ENCODE measurements at places on chromosomes 16 and 17. TPM values are rescaled to one million over a fixed set of nuclear protein-coding genes. Genes with fewer than 3 reads are reported as not detected.
A peak's percentile ranks its signal among the peaks of the same experiment; 100 is the strongest.

- H3K27ac ChIP-seq = peak within 1 kb of the TSS; percentile 59
- H3K36me3 ChIP-seq = peaks cover 67% of the 10 kb centered on the region
- peaks cover 22% of the 10 kb centered on the region for H3K4me1 ChIP-seq
- peak within 1 kb of the TSS; percentile 86 for H3K4me3 ChIP-seq
Observed at GRCh38 chr16:67872631-67873434, at the start of gene EDC4. Gene EDC4 (plus strand): TSS chr16:67873052. CDS start chr16:67873262, 210 bp downstream.

DNA sequence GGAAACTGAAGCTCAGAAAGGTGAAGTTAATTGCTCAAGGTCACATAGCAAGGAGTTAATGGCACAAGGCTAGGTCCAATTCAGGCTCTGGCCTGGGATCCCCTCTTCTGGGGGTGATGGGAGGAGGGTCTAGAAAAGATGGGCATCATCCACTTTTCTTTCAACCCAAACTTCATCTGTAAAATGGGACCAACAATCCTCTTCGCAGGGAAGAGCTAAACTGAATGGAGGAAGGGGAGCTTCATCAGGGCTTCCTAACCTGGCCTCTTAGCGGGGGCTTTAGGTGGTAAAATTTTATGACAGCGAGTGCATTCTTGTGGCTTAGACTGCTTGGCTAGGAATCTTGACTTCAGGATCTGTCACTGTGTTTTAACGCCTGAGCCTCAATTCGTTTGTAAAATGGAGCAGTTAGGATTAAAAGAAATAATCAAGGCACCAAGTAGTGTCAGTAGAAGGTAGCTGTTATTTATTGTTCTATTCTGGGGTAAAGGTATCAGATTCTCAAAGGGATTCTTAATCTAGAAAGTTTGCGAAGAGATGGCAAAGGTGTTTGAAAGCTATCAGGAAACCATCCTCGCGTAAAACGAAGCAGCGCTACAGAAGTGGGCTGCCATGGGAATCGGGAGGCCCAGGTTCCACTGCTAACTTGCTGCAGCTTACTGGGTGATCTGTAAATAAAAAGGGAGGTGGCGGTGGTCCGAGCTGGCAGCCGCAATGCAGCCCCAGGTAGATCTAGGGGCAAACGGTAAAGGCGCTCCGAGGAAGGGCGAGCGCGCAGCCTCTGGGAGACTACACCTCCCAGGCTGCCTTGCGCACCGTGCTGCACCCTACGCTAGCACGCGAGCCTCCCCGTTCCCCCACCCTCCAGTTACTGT lies 1.5 kb upstream of the SRCAP start:
- peak overlapping the region; percentile 100 for H3K27ac ChIP-seq
- no peaks in the 10 kb centered on the region for H3K27me3 ChIP-seq
- H3K4me1 ChIP-seq = peaks cover 11% of the 10 kb centered on the region
- DNase-seq = no peak
- H3K4me3 ChIP-seq = peak overlapping the region; percentile 79
- H3K36me3 ChIP-seq = peaks cover 26% of the 10 kb centered on the region

- no peak for DNase-seq
- H3K27me3 ChIP-seq = no peaks in the 10 kb centered on the region
- H3K4me1 ChIP-seq = no peaks in the 10 kb centered on the region
- H3K4me3 ChIP-seq = no peak overlapping the region
Observed at GRCh38 chr16:12828206-12828605, 24.5 kb upstream of the CPPED1 start.

- H3K36me3 ChIP-seq = no peaks in the 10 kb centered on the region
- H3K27ac ChIP-seq = no peak overlapping the region
- no peaks in the 10 kb centered on the region for H3K27me3 ChIP-seq
- no peak for DNase-seq
Observed at GRCh38 chr16:29736764-29737163, 9.0 kb downstream of the C16orf54 start.

The KRT222 gene
- 0.19 TPM for total RNA-seq

The PYY gene
- 0.57 TPM for total RNA-seq

The P2RX5 gene
- 122 TPM for total RNA-seq

The KRTAP4-1 gene
- total RNA-seq = not detected

The FAM20A gene
- total RNA-seq = 3.7 TPM

Measured in thymus (tissue), 14 donors.